Activated CD4-positive, alpha-beta T cell treated with anti-CD3 and anti-CD28 coated beads, Interleukin-2, amount 50 U/mL, for 4 hours (primary cell): ENCODE measurements at places on chromosomes 7 and 10.

- DNase-seq = no peak
Observed at GRCh38 chr10:9315292-9315691, 1260.8 kb downstream of the GATA3 start.

GRCh38 chr7:116284390-116284789 lies 74.1 kb downstream of the TES start:
- DNase-seq = no peak

- no peak for DNase-seq
Observed at GRCh38 chr10:69960606-69960987, 92.0 kb upstream of the MACROH2A2 start.

DNA sequence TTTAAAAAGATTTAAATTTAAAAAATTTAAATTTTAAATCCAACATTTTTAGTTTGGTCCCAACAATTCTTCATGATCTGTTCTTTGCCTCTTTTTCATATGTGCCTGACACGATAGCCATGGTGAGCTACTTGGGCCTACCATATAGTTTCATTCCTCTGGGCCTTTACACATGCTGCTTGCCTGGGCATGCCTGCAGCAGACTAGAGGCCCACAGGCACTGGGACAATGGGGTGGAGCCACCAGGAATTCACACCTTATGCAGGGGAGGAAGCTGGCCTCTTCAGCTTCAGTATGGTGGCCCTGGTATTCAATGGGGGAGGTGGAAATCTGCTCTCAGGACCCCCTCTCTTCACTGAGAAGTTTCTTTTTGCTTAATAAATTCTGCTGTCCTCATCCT lies 37.8 kb upstream of the ZNF365 start:
- no peak for DNase-seq

DNA sequence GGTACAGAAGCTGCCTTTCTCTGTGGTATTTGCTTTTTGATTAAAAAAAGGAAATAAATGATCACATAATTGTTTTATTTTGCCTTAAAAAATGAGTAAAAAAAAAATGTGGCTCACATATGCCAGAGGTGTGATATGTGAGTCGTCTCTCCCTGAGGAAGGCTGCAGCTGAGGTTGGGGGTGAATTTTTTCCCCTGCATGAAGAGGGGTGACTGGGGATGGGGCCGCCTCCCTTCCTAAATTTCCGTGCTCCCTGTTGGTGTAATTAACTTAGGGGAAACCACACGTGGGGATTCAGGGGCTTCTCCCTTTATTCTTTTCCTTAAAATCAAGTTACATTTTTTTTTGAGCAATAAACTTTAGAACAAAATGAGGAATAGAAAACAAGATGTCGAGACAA lies 35.4 kb downstream of the MGMT start:
- no peak for DNase-seq

DNA sequence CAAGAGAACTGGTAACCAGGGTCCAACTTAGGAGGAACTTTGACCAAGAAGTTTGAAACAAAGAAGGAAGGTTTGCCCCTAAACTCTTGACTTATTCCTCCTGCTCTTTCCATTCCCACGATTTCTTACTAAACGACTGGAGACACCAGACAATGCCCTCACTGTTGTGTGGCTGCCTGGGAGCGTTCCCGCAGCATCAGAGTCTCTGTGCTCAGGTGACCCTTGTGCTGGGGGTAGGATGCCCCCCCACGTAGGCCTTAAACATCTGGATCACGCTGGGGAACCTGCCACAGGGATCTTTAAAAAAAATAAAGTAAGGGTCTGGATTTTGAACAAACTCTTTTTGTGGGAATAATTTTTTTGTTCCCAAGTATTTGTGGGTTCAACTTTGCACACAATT lies 30.1 kb upstream of the CTBP2 start:
- no peak for DNase-seq

DNA sequence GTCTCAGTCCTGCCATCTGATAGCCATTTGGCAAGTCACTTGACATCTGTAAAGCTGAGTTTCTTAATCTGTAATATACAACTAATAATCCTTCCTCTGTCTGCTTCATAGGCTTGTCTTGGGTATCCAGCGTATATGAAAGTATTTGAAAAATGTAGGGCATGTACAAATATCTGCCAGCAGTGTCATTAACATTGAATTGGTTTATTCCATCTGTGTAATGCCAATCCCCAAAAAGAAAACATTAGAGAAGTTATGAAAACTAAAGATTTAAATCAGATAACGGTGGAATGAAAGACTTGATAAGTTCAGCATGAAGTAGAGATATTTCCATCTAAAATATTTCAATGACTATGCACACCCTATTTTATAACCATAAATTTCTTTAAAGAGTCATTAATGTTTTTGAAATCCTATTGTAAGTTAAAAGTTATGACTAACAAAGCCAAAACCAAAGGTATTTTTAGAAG lies 9.8 kb upstream of the RTKN2 start:
- DNase-seq = no peak

DNA sequence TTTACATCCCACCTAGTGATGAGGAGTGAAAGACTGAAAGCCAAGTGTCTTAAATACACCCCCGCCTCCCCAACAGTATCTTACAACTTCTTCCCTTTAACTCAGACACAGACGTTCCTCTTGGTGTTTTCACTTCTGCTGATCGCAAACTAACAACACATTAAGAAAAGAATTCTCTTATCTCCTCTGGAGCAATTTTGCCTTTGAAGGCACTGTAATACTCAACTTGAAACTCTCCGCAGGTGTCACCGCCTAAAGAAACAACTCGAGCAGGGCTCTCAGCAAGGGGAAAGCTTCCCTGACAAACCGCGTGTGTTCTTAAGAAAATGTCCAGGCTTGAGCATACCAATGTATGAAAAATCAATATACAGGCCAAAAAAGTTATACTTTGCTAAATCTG lies 452 bp downstream of the SEMA3C start:
- DNase-seq = no peak

GRCh38 chr10:128277267-128277840 lies 151.1 kb upstream of the MKI67 start:
- no peak for DNase-seq

DNA sequence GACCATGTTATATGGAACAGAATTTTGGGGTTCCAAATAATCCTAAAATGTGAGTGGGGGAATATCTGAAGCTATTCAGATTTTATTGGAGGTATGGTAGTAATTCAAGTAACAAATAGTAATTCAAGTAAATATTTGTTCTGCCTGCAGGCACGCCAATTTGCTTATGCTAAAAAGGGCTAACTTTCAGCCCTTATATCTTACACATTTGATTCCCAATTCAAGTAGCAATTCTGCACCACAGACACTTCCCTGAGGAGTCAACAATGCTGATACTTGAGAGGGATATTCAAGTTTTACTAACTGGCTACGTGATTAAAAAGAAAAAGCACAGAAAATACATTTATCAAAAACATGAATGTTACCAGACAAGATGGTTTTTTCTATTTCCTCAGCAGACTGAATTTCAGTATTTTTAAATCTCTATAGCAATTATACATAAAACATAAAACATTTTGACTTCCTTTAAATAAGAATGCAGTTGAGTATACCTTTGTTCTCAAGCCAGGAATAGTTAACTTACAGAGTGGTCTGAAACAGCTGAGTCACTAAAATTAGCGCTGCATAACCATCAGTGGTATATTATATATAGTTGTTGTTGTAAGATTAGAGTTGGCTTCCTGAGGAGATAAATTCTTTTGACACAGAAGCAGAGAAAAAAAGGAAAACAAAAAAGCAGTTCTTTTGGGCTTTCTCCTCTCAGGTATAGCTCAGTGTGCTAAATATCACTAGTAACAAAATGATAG lies 33.9 kb downstream of the MTPN start:
- no peak for DNase-seq

DNA sequence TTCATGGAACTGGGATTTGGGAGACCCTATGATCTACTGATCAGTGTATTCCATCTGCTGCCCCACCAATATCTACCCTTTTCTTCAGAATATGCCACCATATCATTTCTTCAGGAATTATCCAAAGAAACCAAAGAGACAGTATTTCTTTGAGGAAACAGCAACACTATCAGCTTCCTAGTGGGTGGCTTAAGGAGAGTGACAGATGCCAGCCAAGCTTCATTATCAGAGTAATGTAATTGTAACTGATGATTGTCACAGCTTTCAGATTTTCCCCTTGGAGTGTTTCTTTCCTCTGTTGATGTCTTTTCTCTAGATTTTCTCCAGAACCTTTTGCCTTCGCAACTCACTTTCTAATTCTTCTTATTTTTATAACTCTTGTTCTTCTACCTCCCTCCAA lies 934.4 kb upstream of the LRRN3 start:
- no peak for DNase-seq

- DNase-seq = no peak
Observed at GRCh38 chr7:23410446-23411183, 59.7 kb downstream of the IGF2BP3 start.

DNA sequence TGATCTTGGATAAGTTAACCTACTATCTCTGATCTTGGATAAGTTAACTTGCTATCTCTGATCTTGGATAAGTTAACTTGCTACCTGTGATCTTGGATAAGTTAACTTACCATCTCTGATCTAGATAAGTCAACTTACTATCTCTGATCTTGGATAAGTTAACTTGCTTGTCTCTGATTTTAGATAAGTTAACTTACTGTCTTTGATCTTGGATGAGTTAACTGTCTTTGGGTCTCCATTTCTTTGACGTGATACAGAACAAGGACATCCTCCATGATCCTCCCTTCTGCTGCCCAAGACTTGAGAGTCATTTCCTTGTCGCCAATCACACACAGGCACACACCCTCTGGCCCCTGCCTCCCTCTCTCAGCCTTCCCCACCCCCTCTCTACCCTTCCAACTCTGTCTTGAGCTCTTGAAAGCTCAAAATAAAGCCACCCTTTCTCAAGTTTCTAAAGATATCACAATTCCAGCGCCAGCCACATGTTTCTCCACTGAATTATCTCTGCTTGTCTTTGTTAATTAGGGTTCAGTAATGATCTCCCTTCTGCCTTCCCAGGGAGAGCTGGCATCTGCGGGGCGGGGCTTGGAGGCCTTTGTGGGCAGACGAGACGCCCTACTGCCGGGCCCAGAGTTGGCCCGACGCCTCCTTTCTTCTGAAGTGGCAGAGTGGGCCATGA lies 85.1 kb upstream of the GTF2I start:
- DNase-seq = no peak
